ENCODE measurements at places on chromosomes 3 and 15.
A peak's percentile ranks its signal among the peaks of the same experiment; 100 is the strongest.

- no peak for DNase-seq
These were observed 115.7 kb upstream of the CHRM5 start for GRCh38 chr15:33852570-33852969.

DNA sequence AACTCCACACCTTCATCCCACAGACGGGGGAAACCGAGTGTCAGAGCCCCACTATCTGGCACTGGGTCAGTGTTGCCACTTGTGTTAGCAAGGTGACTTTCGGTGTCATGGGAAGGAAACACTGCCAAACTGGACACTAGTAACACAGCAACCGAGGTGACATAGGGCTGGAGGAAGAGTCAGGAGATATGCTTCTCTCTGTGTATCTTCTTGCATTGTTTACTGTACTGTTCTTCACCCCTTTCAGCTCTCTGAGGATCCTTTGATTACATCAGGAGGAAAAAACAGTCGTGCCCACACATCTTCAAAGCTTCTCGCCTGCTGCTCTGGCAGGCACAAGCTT lies 109.4 kb upstream of the RAD18 start:
- DNase-seq: no peak

- DNase-seq: no peak
These were observed 278.1 kb downstream of the ZPLD1 start for GRCh38 chr3:102712896-102713295.

GRCh38 chr3:113747283-113748046 lies 630 bp downstream of the ATP6V1A start:
- DNase-seq: no peak

DNA sequence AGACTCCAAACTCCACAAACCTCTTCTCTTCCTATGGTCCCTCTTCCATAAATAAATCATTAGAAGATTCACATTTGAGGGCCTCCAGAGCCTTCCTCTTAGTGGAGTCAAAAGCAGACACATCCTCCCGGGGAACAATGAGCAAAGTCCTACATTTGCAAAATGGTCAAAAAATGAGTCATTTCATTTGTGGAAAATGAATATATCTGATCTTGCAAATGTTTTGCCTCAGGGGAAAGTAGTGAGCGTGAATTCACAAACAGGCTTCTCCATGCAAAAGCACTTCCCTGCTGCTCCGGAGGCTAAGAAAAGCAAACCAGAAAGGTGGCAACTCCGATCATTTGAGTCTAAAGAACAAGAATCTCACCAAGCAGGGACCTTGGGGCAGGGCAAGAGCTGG lies 86.7 kb upstream of the IQSEC1 start:
- DNase-seq: no peak

DNA sequence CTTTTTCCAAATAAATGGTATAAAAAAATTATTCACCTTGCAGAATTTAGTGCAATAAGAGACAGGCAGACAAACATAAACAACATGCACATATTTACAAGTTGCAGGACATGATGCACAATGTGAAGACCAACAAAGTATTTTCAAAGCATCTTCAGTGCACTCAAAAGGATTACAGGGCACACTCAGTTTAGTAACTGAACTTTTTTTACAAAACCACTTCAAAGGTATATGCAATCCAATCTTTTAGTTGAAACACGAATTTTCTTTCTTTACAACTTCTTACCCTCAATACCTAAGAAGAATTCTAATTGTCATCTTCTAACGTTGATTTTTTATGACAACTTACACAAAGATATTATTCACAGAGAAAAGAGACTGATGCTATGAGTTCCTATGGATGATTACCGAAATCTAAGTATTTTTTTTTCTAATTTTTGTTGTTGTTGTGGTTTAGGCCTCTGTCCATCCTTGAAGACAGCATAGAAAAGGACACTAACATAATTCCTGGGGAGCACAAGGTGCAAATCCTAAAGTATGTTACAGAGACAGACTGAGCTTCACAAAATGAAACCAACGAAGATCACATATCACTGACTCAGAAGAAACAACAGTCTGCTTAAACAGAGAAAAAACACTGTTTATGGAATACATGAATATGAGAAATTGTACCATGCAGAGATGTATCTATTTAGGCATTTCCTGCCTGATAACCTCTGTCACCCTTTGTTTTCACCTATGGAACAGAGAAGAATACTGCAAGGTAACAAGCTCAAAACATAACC lies 50.3 kb downstream of the ZMAT3 start:
- no peak for DNase-seq

DNA sequence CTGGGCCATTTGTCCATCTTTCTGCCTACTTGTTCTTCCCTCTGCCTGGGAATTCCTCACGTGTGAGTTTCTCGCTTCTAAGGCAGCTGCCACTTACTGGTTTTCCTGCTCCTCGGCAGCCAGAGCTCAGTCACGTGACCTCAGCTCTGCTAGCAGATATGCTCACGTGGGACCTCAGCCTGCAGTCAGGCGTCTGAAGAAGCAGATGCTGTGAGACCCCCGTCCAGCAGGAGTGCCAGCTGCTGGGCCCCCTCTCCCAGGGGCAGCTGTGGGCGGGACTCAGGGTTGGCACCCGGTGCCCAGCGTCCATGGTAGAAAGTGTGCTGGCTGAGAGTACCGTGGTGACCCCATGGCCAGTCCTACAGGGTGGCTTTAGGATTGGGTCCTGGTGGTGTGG lies 161.3 kb upstream of the TLE3 start:
- peak; percentile 27 for DNase-seq

GRCh38 chr3:114308830-114309229 lies 15.0 kb downstream of the TIGIT start:
- DNase-seq: no peak

- DNase-seq: peak; percentile 74
These were observed at the start of the genes BBS4 and HIGD2B for GRCh38 chr15:72685925-72686794. BBS4 (plus strand) TSS chr15:72686207; CDS start chr15:72686228, 21 bp downstream. HIGD2B (minus strand) TSS chr15:72686182; CDS start chr15:72676374, 9,808 bp downstream.

GRCh38 chr3:158217992-158218391 lies 108.1 kb downstream of the RSRC1 start:
- DNase-seq: no peak

DNA sequence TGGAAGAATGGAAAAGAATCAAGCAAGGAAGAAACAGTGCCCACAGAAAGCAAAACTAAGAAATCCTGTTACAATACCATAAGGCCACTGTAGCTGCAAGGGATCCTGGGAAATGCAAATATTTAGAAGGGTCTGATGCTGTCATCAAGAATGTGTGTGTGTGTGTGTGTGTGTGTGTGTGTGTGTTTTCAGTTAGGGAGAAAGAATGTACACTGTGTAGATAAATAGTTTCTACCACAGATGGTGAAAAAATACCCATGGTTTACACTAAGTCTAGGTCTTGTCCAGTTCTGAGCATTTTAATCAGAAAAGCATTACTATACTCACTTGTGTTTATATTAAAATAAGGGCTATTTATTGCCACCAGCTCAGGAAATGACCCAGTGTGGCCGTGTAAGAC lies 355.0 kb downstream of the RBMS3 start:
- no peak for DNase-seq

GRCh38 chr3:111594205-111594604 lies 941 bp downstream of the ZBED2 start:
- DNase-seq: no peak

DNA sequence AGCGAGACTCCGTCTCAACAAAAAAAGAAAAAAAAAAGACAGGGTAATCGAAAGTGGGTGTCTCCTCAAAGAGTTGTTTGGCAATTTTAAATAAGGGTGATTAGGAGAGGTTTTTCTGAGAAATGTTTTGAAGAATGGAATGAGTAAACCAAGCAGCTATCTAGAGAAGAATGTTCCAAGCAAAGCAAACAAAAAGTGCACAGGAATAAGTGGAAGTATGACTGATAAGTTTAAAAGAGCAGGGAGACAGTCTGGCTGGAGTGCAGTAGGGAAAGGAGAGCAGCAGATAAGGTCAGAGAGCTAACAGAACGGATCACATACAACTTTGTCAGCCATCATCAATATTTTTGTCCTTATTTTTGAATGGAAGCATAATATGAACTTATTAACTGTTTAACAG lies 853.5 kb downstream of the TUSC7 start:
- DNase-seq: no peak

DNA sequence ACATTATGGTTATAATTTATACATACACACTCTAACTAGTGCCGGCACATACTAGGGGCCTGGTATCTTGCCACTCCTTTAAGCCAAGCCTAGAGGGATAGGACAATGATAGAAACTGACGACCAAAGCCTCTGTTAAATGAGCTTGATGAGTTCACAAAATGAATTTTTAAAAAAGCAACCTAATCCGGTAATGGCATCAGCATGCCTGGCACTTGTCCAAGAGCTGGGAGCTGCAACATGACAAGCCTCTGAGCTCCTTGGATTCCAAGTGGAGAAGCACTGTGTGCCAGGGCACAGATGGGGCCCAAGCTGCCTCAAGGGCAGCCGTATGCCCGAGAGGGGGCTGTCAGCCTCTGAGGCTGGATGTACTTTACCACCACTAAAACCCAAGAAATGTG lies 9.7 kb downstream of the ETV5 start:
- DNase-seq: no peak

GRCh38 chr3:161212906-161213305 lies 8.2 kb upstream of the NMD3 start:
- DNase-seq: no peak

GRCh38 chr3:55000546-55000945 lies 72.7 kb upstream of the LRTM1 start:
- no peak for DNase-seq

GRCh38 chr3:18417904-18418572 lies 7.1 kb downstream of the SATB1 start:
- DNase-seq: no peak

GRCh38 chr3:194097141-194097882 lies 38.6 kb upstream of the HES1 start:
- no peak for DNase-seq

DNA sequence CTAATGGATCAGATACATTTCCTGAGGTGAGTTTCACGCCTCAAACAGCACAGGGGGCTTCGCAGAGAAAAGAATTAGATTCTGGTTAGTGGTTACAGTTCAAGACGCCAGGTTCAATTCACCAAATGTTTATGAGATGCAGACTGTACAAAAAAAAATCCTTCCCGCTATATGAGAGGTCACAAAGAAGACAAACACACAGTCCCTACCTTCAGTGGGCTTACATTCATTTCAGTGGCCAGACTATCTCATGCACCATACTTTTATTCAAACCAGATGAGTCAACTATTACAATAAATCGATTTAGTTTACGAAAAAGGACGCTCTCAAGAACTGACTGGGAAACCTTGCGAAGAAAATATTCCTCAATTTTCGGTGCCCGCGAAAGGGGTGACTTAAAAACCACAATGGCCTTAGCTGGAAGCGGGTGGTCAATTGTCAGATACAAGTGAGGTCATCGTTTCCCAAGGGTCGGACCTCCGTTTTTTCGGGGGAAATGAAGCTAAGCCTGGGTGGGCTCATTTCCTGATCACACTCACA lies 695 bp downstream of the METTL6 start:
- DNase-seq: no peak

GRCh38 chr15:25509703-25510102 lies 70.9 kb upstream of the UBE3A start:
- DNase-seq: no peak

Measured in activated CD8-positive, alpha-beta memory T cell treated with anti-CD3 and anti-CD28 coated beads for 1 hour (primary cell).